Nucleus accumbens (tissue), 56 donors: ENCODE measurements at places on chromosomes 5 and 9.

GRCh38 chr5:61319388-61320146, 12.5 kb upstream of the ZSWIM6 start:
- DNase-seq = no peak

DNA sequence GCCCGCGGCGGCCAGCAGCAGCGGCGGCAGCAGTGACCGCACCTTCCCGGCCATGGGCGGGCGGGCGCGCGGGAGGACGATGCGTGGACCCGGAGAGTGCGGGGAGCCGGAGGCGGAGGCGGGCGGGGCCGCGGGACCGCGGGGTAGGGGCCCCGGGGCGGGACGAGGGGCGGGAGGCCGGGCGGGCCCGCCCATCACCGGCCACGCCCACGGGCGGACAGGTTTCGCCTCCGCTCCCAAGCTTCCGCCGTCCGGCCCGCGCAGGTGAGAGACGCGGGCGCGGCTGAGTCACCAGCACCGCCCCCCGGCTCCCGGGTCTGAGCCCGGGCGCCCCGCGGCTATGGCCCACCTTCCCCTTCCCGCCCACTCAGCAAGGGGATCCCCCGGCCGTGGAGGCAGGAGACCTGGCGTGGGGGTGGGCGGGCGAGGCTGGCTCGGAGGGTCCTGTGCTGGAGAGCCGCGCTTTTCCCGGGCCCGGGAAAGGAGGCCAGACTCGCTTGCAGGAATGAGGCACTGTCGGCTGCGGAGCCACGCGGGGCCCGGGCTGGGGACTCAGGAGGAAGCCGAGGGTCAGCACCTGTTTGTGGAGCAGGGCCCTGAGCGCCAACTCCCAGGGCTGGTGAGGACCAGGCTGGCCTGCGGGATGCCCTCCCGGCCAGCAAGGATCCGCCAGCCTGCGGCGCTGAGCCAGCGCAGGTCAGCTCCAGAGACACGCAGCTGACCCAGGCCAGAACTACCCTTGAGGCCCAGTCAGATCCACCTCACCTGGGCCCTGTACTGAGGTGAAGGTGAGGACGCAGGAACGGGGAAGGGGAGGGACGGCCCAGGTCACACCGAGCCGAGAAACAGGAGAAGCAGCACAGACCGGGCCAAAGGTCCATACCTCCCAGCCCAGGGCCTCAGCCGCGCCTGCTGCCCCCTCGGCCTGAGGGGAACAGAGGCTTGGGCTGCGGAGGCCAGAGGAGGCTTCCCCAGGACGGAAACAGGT, at the start of gene ENTPD2:
TSS of gene ENTPD2 (minus strand) at position 118 of the 988 bp plus-strand sequence. CDS start at position 54, 64 bp downstream.
- DNase-seq = no peak

DNA sequence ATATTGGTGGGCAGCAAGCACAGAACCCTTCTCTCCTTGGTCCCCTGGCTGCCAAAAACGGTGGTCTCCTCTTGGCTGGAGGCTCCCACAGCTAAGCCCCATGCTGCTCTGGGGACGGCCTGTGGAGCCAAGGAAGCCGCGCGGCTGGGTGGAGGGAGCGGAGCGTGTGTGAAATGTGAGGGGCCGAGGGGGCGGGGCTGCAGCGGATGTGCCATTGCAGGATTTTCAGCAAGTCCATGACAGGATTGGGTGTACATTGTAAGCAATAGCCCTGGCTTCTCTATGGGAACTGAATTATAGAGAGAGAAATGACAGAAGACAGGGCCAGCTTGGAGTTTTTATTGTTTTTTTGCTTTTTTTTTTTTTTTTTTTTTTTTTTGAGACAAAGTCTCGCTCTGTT, 336.5 kb downstream of the DIRAS2 start:
- DNase-seq = no peak

DNA sequence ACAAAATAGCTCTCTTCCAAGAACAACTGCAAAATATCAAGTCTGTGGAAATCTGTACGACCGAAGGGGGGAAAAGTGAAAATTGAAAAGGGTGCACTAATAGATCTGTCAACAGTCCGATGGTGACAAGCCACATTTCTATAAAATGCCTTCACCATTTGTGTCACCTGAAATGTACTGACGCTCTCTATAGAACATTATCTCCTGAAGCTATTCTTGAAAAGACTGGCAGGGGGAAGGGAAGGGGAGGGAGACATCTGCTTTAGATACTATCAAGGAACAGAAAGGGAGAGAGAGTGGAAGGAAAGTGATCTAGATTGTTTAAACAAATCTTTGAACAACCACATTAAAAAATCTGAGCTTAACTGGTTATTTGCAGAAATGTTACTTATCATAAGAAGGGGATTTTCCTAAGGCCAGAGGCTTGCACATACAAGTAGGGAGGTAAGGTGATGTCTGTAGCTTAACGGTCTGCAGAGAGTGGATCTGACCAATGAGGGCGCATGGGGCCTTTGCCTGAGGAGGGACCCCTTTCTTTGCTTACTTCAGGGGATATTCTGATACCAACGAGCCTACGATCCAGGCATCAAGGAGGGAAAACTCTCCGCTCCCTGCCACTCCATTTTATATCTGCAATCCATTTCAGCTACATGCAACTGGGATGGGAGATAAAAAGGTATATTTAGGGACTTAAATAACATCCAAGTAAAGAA, 92.1 kb downstream of the CRB2 start:
- no peak for DNase-seq

GRCh38 chr9:12884736-12885395, 110.0 kb downstream of the LURAP1L start:
- DNase-seq = no peak

- no peak for DNase-seq
Measured at GRCh38 chr9:83986195-83986594, 5.6 kb downstream of the RMI1 start.

DNA sequence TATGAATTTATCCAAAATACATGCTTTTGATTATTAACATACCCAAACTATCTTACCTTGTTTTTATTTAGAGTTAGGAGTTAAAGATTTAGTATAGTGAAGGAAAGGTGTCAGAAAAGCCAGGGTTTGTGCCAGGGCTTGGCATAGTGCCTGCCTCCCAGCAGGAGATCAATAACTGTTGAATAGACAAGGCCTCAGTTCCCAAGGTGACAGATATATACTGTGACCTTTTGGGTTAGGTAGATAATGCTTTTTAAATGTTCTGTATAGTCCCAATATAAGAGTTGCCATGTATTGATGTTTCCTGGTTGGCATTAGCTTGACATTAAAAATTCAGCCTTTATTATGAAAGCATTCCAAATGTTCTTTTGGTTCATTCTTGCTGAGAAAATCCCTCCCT, 121.8 kb downstream of the MCTP1 start:
- DNase-seq = no peak

- DNase-seq = no peak
Measured at GRCh38 chr5:11177999-11178711, 417.1 kb upstream of the DAP start.

DNA sequence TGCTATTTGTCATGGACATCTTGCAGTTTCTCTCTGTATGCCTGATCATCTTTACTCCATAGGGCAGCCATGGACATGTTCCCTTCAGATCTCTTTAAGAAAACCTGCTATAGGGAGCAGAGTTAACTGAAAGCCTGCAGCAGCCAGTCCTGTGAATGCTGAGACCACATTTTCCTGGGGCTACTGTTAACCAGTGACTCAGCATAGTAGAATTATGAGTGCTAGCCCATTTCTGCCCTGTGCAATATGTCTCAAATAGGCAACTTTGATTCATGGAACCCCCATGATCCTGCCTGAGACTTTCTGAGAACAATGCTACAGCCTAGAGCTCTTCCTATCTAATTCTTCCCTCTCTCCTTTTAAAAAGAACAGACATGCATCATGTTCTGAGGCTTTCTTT, 624.2 kb downstream of the CHSY3 start:
- DNase-seq = no peak

DNA sequence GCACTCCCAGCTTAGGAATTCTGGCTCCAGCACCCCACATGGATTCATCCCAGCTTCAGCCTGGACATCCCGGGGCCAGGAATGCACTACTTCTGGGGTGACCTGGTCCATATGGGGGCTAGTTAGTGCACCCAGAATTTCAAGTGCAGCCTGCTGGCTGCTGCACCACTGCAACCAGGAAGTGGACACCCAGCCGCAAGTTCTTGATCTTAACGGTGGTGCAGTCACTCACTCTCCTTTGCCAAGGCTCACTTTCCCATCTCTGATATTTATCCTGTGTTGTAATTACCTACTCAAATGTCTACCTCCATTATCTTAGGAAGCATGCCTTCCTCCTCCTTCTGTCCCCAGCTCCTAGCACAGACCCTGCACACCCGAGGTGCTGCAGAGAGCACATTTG, 26.2 kb upstream of the RAB14 start:
- no peak for DNase-seq

DNA sequence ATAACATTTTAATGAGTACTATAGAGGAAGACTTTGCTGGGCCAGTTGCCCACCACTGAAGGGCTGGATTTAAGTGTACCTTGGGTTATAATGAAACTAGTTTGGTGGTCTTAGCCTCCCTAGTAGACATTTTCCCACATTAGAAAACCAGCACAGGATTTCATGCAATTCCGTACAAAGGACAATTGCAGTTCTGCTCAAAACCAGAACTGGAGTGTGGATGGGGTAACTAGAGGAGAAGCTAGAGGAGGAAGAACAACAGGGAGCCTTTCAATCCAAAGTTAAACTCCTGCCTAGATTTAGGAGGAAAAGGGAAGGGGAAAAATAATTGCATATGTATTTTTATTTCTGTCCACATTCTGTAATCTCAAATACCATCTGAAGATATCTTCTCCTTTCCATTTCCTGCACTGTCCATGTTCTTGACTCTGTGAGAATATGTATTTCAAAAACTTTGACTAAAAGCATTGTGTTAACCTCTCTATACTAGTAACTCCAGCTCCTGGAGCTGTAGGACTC, 97.5 kb upstream of the SSBP2 start:
- no peak for DNase-seq

- DNase-seq = no peak
Measured at GRCh38 chr9:93686127-93686879, 109.9 kb downstream of the PHF2 start.

- DNase-seq = no peak
Measured at GRCh38 chr9:20872340-20872977, 159.0 kb downstream of the HACD4 start.

DNA sequence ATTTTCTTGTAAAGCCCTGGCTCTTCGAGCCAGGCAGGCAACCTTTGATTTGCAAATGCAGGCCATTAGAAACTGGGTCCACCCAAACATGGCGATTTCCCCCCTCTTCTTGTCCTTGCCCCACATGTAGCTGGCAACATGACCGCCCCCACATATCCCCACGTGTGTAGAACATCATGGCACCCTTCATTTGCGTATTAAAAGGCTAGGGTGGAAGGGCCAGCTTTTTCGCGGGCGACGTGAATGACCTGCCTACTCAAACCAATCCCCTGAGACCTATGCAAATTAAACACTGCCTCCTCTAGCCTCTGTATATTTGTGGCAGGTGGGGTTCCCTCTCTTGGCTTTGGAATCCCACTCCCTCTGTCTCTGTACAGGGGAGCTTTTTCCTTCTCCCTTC, 107.0 kb upstream of the CLINT1 start:
- DNase-seq = no peak

DNA sequence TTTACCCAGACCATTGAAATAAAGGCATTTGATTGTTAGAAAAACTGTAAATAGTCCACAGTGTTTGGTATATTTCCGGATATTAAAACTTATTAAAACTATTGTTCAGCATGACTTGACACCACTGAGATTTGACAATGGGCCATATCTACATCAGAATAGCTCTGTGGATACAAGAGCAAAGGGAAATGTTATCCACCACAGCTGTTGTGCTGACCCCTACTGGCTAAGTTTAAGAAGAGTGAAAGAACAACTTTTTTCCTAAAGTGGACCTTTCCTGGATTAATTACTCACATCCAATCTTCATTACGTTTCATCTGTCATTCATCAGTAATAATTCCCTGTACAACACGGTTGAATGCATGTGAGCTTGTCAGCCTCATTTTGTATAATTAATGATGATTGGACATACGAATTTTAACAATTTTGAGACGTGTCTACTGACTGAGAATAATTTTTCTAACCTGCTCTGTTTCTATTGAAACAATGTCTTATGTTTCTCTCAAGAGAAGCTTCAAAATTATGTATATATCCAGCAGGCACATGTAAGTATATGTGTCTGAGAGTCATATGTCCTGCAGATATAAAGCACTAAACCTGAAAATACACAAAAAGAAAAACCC, 1952.6 kb downstream of the MAT2B start:
- no peak for DNase-seq

GRCh38 chr9:124231095-124231737, 26.5 kb upstream of the NEK6 start:
- no peak for DNase-seq
